ENCODE measurements at places on chromosomes 16 and 17.

DNA sequence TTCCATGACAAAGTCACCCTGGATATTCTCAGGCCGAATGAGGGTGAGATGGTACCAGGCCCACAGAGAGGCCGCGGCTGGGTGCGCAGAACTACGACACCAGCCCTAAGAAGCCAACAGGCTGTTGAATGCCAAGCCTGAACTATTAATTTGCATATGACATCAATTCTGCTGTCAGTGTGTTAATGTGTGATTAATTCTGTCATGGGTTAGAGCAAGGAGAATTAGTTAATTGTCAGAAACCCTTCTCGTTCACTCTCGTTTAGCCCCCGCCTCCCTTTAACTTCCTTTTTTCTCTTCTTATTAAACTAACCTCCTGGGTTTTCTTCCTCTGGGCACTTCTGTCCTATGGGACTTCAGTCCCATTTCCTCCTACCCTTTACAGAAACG lies 123.4 kb downstream of the ZFHX3 start:
- no peak for DNase-seq

- DNase-seq: no peak
Observed at GRCh38 chr16:52022177-52022576, 524.8 kb downstream of the TOX3 start.

DNA sequence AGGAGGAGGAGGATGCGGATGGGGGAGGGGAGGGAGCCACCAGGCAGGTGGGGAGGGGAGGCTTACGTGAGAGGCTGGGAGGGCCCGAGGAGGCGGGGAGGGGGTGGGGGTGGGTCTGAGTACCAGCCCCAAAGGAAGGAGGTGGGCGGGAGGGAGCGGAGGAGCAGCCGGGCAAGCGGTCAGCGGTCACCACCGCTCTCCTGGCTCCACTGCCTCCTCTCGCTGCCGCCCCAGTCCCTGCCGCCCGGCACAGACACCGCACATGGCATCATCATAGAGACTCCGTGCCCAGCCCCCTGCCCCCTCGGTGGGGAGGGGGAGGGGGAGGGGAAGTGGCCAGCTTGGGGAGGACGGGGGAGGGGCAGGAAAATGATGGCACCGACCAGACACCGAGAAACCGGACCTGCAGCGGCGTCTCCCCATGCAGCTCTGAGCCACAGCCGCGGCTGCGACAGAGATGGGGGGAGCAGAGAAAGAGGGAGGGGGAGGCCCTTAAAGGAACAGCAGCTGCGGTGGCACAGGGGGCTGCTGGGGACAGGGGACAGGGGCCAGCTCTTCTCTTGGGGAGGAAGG lies at the start of gene TLCD3B:
Gene TLCD3B, minus strand, starts transcription at position 431 of the 573 bp plus-strand sequence. CDS start 744 bp downstream, outside the sequence.
- DNase-seq: peak; percentile 32

DNA sequence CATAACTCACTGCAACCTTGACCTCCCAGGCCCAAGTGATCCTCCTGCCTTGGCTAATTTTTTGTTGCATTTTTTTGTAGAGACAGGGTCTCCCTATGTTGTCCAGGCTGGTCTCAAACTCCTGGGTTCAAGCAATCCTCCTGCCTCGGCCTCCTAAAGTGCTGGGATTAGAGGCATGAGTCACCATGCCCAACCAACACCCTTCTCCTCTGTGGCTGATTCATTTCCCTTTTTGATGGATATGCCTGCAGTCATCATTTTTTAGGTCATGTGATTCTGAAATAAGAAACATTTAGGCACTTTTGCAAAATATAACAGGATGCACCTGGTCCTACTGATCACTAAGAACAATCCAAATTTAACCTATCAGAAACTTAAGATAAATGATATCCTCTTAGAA lies 44.0 kb upstream of the YPEL2 start:
- DNase-seq: no peak

DNA sequence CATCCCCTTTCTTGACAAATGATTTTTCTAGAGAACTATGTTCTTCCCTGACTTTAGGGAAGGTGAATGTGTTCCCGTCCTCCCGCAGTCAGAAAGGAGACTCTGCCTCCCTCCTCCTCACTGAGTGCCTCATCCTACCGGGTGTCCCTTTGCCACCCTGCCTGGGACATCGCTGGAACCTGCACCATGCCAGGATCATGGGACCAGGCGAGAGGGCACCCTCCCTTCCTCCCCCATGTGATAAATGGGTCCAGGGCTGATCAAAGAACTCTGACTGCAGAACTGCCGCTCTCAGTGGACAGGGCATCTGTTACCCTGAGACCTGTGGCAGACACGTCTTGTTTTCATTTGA lies 7.4 kb downstream of the NAT9 start:
- DNase-seq: no peak
